Endothelial cell of umbilical vein (primary cell): ENCODE measurements at places on chromosomes 3 and 15. TPM values are rescaled to one million over a fixed set of nuclear protein-coding genes. Genes with fewer than 3 reads are reported as not detected.
A peak's percentile ranks its signal among the peaks of the same experiment; 100 is the strongest.

The XXYLT1 gene
- total RNA-seq = 58.6 and 78.1 TPM in 2 replicates

The TMEM212 gene
- not detected in 2 replicates for total RNA-seq

The SMCO1 gene
- not detected in 2 replicates for total RNA-seq

The ESYT3 gene
- not detected in 2 replicates for total RNA-seq

The TRIM42 gene
- total RNA-seq = not detected in 2 replicates

The TLR9 gene
- 0.07 TPM in 1 of 2 replicates, not detected in the other for total RNA-seq

The OR5K2 gene
- total RNA-seq = not detected in 2 replicates

The SLC12A1 gene
- total RNA-seq = not detected in 2 replicates

The RAD51 gene
- 29.7 and 30.9 TPM in 2 replicates for total RNA-seq

- H3K4me3 ChIP-seq = no peak overlapping the region
- H3K36me3 ChIP-seq = no peaks in the 10 kb centered on the region
- DNase-seq = peak; percentile 82
- H3K4me1 ChIP-seq = peaks cover 11% of the 10 kb centered on the region
Observed at GRCh38 chr3:96449803-96450202, 364.6 kb upstream of the EPHA6 start.

- H3K27ac ChIP-seq = no peak overlapping the region
- H3K36me3 ChIP-seq = no peaks in the 10 kb centered on the region
- DNase-seq = no peak
- no peaks in the 10 kb centered on the region for H3K4me1 ChIP-seq
Observed at GRCh38 chr3:112170046-112170445, 37.0 kb upstream of the GCSAM start.

DNA sequence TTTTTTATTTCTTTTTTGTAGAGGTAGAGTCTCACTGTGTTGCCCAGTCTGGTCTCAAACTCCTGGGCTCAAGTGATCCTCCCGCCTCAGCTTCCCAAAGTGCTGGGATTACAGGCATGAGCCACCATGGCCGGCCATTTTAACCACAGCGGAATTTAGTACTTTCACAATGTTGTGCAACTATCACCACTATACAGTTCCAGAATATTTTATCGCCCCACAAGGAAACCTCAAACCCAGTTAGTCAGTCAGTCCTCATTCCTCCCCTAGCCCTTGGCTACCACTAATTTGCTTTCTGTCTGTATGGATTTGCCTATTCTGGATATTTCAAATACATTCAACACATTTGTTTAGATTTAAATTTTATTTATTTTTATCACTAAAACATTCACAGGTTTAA is 15.5 kb upstream of the HOMER2 start:
- no peaks in the 10 kb centered on the region for H3K4me1 ChIP-seq
- no peaks in the 10 kb centered on the region for H3K36me3 ChIP-seq
- no peak overlapping the region for H3K27ac ChIP-seq
- H3K4me3 ChIP-seq = no peak overlapping the region
- no peak for DNase-seq
- H3K27me3 ChIP-seq = peaks cover 1% of the 10 kb centered on the region

DNA sequence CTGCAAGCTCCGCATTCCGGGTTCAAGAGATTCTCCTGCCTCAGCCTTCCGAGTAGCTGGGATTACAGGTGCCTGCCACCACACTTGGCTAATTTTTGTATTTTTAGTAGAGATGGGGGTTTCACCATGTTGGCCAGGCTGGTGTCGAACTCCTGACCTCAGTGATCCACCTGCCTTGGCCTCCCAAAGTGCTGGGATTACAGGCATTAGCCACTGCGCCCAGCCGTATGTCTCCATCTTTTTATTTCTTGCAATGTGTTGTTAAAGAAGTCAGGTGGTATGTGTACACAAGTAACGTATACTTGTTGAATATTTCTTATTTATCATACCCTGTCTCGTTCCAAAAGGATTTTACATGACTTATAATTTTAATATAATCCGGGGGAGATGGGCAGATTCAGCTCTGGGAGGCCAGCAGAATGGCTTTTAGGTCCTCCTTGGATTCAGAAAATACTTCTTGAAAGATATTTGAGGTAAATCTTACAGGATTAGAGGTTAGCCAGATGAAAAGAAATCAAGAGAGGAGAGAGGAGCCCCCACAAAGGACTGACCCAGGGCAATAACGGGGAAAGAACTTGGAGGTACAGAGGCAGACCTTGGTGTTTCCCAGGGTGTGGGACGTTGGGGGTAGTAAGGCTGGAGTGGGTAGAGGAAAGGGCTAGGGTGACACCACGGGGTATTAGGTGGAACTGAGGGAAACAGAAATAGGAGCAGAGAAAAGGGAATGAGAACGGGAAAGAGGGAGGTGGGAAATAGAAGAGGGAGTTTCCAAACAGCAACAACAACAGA is 27.2 kb upstream of the MUC20 start:
- no peaks in the 10 kb centered on the region for H3K27me3 ChIP-seq
- no peak overlapping the region for H3K4me3 ChIP-seq
- H3K27ac ChIP-seq = no peak overlapping the region
- no peaks in the 10 kb centered on the region for H3K4me1 ChIP-seq

DNA sequence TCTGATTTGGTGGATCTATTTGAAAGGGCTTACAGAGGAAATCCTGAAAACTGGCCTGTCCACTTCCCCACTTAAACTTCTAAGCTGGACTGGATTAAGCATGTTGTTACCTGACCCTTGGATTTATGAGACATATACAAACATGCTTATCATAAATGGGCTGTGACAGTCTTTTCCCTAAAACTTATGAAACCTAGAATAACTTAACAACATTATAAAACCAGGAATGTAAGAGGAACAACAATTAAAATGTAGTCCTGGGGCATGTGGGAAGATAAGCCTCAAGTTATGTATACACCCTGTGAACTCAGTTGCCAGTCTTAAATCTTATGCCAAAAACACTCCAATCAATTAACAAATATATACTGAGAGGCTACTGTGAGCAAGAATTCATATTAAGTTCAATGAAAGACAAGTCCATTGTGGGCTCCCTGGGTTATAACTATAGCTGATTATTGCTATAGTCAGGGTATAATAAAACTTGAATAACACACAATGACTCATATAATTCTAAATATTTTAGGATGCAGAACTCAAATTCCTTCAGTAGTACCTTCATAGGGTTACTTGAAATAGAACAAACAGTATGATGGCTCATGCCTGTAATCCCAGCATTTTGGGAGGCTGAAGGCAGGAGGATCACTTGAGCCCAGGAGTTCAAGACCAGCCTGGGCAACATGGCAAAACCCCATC is 87.2 kb upstream of the PPIB start:
- H3K4me1 ChIP-seq = peaks cover 15% of the 10 kb centered on the region
- no peaks in the 10 kb centered on the region for H3K36me3 ChIP-seq
- peak; percentile 10 for DNase-seq
- no peak overlapping the region for H3K27ac ChIP-seq
- H3K4me3 ChIP-seq = no peak overlapping the region
- H3K27me3 ChIP-seq = no peaks in the 10 kb centered on the region

GRCh38 chr3:50372349-50372748 is 13.0 kb upstream of the TMEM115 start:
- no peak overlapping the region for H3K4me3 ChIP-seq
- H3K36me3 ChIP-seq = no peaks in the 10 kb centered on the region
- H3K27ac ChIP-seq = no peak overlapping the region
- H3K4me1 ChIP-seq = no peaks in the 10 kb centered on the region

- no peaks in the 10 kb centered on the region for H3K36me3 ChIP-seq
- DNase-seq = no peak
- H3K4me3 ChIP-seq = no peak overlapping the region
- peaks cover 12% of the 10 kb centered on the region for H3K27me3 ChIP-seq
- H3K27ac ChIP-seq = no peak overlapping the region
Observed at GRCh38 chr3:154050766-154051165, 70.4 kb upstream of the ARHGEF26 start.

DNA sequence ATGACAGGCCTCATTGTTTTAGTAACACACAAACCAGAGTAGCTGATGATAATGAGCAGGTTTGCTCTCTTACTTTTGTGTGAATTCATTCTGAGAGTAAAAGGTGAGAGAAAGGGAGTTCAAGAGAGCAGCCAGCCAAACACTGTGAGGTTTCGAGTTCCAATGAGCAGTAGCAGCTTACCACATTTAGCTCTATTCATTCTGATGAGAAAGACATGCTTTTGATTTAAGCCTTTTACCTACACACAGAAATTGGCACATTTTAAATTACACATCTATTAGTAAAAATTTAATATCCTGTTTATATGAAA is 28.0 kb downstream of the GLDN start:
- peaks cover 69% of the 10 kb centered on the region for H3K27me3 ChIP-seq
- H3K27ac ChIP-seq = no peak overlapping the region
- no peak for DNase-seq
- H3K36me3 ChIP-seq = no peaks in the 10 kb centered on the region
- H3K4me1 ChIP-seq = no peaks in the 10 kb centered on the region
- no peak overlapping the region for H3K4me3 ChIP-seq

DNA sequence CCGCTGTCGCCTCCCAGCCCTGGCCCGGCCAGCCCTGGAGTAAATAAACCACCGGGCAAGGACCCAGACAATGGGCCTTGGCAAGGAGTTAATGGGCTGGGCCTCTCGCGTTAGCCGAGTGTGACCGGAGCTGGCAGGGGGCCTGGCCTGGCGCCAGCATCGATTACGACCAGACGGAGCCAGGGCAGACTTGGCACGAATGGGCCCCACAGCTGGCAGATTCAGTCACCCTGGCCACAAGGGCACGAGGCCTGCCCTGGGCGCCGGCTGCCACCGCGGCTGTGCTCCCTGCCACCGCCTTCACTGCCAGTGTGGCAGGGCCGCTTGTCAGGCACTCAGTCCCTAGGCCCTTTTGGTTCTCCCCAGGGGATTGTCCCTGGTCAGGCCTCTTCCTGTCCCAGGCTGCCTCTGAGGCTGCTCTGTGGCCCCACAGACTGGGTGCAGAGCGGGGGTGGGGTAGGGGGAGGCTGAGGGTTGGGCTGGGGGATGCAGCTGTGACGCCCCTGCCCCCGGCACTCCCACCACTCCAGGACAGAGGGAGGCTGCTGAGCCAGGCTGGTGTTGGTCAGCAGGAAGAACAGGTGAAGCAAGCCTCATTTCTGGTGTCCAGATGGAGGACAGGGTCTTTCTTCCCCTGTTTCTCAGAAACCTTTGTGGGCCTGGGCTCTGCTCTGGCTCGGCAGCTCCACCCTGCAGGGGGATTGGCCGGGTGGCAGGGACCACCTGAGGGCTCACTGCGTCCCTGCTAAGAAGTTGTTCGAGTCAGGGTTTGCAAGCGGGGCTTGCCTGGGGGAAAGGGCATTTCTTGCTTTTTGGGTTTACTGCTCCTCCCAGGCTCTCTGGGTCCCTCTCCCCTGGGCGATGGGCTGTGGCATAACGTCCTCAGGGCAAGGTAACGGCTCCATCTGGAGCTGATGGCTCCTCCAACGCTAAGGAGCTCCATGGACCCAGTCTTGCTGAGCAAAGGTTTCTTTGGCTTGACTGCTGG is 30.5 kb upstream of the SRP14 start:
- peak; percentile 88 for DNase-seq
- H3K27ac ChIP-seq = peak overlapping the region; percentile 25
- no peaks in the 10 kb centered on the region for H3K36me3 ChIP-seq
- peaks cover 19% of the 10 kb centered on the region for H3K4me1 ChIP-seq

DNA sequence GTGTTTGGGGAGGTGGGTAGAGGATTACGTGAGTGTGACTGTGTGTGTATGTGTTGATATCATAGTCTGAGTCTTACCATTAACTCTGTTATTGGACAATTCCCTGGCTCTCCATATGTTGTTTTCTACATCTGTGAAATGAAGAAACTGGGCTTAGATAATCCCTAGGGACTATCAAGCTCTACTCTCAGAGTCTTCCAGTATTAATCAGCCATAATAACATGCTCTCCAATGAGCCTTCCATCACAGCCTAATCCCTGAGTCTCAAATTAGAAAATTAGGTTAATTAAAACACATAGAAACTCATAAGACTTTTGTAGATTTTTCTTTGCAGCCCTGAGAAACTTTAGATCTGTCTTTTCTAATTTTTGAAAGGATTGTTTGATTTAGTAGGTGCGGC is 404.2 kb upstream of the RARB start:
- DNase-seq = no peak
- H3K36me3 ChIP-seq = no peaks in the 10 kb centered on the region
- H3K4me1 ChIP-seq = no peaks in the 10 kb centered on the region
- H3K27me3 ChIP-seq = no peaks in the 10 kb centered on the region

DNA sequence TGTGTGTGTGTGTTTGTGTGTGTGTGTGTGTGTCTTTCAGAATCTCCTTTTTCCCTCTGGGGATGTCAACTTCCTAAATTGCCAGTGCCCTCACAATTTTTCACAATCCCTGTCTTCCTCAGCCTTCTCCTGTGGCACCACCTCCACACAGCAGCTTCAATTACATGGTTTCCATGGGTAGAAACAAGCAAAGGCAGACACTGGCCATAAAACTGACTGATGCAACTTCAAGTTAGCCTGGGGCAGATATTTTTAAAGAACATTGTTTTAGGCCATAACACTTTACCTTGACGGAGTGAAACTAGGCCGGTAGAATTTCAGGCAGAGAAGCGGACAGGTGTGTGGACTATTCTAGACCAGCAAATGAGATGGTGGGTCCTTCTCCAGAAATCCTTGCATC is 405.8 kb upstream of the SUCLG2 start:
- no peak overlapping the region for H3K27ac ChIP-seq
- no peaks in the 10 kb centered on the region for H3K4me1 ChIP-seq
- no peak for DNase-seq
- H3K36me3 ChIP-seq = no peaks in the 10 kb centered on the region

- no peak overlapping the region for H3K27ac ChIP-seq
- no peak for DNase-seq
- no peak overlapping the region for H3K4me3 ChIP-seq
- peaks cover 3% of the 10 kb centered on the region for H3K4me1 ChIP-seq
- H3K27me3 ChIP-seq = peaks cover 2% of the 10 kb centered on the region
- no peaks in the 10 kb centered on the region for H3K36me3 ChIP-seq
Observed at GRCh38 chr3:122612696-122613095, 35.2 kb downstream of the PARP15 start.

GRCh38 chr3:143413372-143413771 is 293.8 kb downstream of the CHST2 start:
- H3K36me3 ChIP-seq = no peaks in the 10 kb centered on the region
- DNase-seq = no peak
- H3K27ac ChIP-seq = no peak overlapping the region
- no peak overlapping the region for H3K4me3 ChIP-seq

GRCh38 chr3:187849016-187849654 is 103.9 kb upstream of the BCL6 start:
- DNase-seq = no peak
- peaks cover 10% of the 10 kb centered on the region for H3K27me3 ChIP-seq
- no peaks in the 10 kb centered on the region for H3K4me1 ChIP-seq
- no peak overlapping the region for H3K4me3 ChIP-seq

DNA sequence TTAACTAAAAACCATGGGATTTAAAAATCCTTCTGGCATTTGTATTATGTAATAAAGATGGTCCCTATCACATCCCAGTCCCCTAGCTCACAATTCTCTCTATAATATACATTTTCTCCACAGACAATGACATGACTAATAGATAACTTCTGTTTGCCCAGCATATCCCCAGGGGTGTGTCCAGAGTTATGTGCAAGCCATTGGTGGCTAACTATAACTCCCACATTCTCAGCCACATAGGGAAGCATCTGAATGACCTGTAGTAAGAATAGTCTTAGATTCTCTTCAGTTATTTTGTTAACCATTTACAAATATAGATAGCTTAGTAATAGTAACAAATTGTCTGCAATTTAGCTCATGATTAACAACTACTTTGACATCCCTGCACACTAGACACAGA is 52.2 kb upstream of the RBSN start:
- H3K4me3 ChIP-seq = no peak overlapping the region
- no peaks in the 10 kb centered on the region for H3K36me3 ChIP-seq
- H3K27me3 ChIP-seq = peaks cover 25% of the 10 kb centered on the region

- no peaks in the 10 kb centered on the region for H3K36me3 ChIP-seq
- DNase-seq = no peak
- no peaks in the 10 kb centered on the region for H3K27me3 ChIP-seq
- no peaks in the 10 kb centered on the region for H3K4me1 ChIP-seq
- H3K27ac ChIP-seq = no peak overlapping the region
Observed at GRCh38 chr15:61996056-61996635, 64.1 kb downstream of the VPS13C start.
